CD8-positive, alpha-beta memory T cell (primary cell): ENCODE measurements at places on chromosomes 5 and 9. TPM values are rescaled to one million over a fixed set of nuclear protein-coding genes. Genes with fewer than 3 reads are reported as not detected.

The HSDL2 gene
- 17.9 TPM for total RNA-seq

The MYOT gene
- not detected for total RNA-seq

The PCDHB9 gene
- total RNA-seq, result not detected

The NUTM2F gene
- not detected for total RNA-seq

The KLHL3 gene
- total RNA-seq, result 2.7 TPM

The SPINK5 gene
- total RNA-seq, result not detected

The SAP30L gene
- 35.1 TPM for total RNA-seq

The PTPN3 gene
- 0.48 TPM for total RNA-seq

The LRRC70 gene
- total RNA-seq, result 0.13 TPM

The BTNL8 gene
- not detected for total RNA-seq

The CCNJL gene
- total RNA-seq, result not detected

The FBP2 gene
- total RNA-seq, result not detected

The ADAMTSL1 gene
- total RNA-seq, result not detected

The CSNK1A1 gene
- total RNA-seq, result 177 TPM

The VDAC1 gene
- 409 TPM for total RNA-seq

The KLF9 gene
- total RNA-seq, result 20.2 TPM

The FBN2 gene
- total RNA-seq, result 0.20 TPM

The SYK gene
- total RNA-seq, result 0.73 TPM

The PSIP1 gene
- 86.3 TPM for total RNA-seq

The AK8 gene
- not detected for total RNA-seq

The SHISAL2B gene
- total RNA-seq, result not detected

The GABRA6 gene
- not detected for total RNA-seq

The ACSL6 gene
- 21.8 TPM for total RNA-seq

The ADCY2 gene
- total RNA-seq, result not detected

The PITX1 gene
- total RNA-seq, result not detected

The TSSK1B gene
- not detected for total RNA-seq

The SLC25A46 gene
- 50.9 TPM for total RNA-seq

The HRCT1 gene
- total RNA-seq, result not detected

The FST gene
- 0.13 TPM for total RNA-seq

The TMC1 gene
- not detected for total RNA-seq

The HAND1 gene
- not detected for total RNA-seq

The OBP2A gene
- not detected for total RNA-seq

The ZNF79 gene
- total RNA-seq, result 19.7 TPM

The NEUROG1 gene
- total RNA-seq, result not detected

The SH3TC2 gene
- total RNA-seq, result not detected

The GABBR2 gene
- total RNA-seq, result not detected

The GAPT gene
- total RNA-seq, result 0.26 TPM

The CLIC3 gene
- total RNA-seq, result 4.1 TPM

The PCDHGB2 gene
- 0.40 TPM for total RNA-seq

The GPX8 gene
- not detected for total RNA-seq

The DOCK2 gene
- total RNA-seq, result 155 TPM

The ZNF462 gene
- total RNA-seq, result 0.13 TPM

The IL33 gene
- total RNA-seq, result not detected

The FOXD1 gene
- 0.09 TPM for total RNA-seq

The SAPCD2 gene
- 12.7 TPM for total RNA-seq

The MAMDC4 gene
- total RNA-seq, result 12.2 TPM

The SH3RF2 gene
- total RNA-seq, result not detected

The ETF1 gene
- total RNA-seq, result 239 TPM

The RETREG1 gene
- total RNA-seq, result 11.4 TPM
